ENCODE measurements at places on chromosomes 13 and 19.

DNA sequence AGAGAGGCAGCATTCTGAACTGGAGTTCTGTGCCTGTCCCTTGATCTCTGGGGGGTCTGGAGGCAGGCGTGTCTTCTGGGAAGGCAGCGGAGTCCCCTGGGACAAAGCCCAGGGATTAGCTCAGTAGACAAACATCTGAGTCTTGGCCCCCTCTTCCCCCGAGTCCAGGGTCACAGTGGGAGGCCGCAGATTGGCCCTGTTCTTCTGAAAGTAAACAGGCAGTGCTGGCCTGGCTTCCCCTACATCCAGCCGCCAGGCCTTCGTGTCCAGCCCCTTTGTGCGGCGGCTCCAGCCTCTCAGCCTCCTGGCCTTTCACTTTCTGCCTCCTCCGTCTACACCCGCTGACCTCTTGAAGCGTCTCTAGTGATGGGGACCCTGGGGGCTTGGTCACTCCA lies 989 bp downstream of the NFILZ start:
- DNase-seq: no peak

DNA sequence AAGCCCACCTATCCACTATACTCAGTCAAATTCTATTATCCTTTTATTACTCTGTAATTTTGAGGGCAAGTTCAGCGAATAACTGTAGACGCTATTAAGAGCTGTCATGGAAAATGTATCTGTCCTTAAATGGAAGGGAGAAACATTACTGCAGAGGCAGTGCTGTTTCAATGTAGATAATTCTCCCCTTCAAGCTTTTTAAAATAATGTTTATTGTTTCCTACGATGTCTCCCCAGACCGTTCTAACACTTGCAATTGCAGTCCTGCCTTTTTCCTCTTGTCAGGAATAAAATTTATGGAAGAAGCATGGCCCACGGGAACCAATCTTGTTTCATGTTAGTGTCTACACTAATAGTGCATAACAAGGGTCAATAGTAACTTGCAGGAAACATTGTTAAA lies 159.5 kb downstream of the GPC6 start:
- no peak for DNase-seq

DNA sequence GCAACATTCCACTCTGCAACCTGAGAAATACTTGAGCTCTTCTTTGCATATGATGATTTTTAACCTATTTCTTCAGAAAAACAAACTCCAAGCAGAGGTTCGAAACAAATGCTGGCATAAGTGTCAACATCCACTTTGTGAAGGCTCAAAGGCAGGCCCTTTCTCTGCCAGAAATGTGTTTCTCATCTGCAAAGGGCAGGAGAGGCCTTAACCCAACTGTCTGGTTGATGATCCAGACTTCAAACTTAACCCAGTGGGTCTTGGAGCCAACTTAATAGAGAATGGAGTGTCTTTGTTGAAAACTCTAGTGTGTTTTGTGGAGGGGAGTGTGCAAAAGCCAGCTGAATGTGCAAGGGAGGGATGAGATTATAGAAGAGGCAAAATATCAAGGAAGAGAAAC lies 28.3 kb upstream of the ZNF507 start:
- no peak for DNase-seq

DNA sequence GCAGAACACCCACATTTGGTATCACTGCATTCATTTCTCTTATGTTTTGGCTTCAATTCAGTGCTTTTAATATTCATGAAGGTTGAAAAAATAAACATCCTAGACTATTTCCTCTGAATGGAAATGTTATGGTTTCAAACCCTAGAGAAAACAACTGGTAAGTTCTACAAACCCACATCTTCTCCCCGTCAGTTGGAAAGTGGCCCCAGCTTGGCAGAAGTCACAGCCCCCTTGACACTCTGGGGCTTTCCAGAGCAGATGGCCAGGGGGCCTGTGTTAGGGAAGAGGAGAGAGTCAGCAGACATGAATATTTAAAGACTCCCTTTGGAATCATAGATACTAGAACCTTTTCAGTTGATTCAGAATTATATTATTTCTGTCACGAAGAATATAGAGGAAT lies 123.9 kb downstream of the SHISA2 start:
- no peak for DNase-seq

DNA sequence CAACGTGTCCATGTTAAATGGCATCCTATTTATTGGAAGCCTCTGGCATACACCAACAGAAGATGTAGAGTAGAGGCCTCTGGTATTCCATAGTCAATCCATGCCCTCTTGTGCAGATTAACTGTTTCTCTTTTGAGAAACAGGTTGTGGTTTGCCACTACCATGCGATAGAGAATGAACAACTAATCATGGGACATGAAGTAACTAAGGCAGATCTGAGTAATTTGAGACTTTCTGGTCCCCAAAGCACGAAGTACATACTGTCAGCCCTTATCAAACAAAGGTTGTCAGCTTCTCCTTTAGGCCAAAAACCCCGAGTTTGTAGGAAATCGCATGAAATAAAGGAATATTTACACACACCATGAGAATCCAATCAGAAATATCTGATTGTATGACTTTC lies 3.6 kb downstream of the ZNF121 start:
- DNase-seq: no peak

GRCh38 chr19:10812196-10812595 lies 23.8 kb downstream of the TMED1 start:
- no peak for DNase-seq

- no peak for DNase-seq
Observed at GRCh38 chr13:50285283-50285682, 270.0 kb downstream of the KCNRG start.

- no peak for DNase-seq
Observed at GRCh38 chr13:105406551-105406950, 1128.9 kb downstream of the EFNB2 start.

DNA sequence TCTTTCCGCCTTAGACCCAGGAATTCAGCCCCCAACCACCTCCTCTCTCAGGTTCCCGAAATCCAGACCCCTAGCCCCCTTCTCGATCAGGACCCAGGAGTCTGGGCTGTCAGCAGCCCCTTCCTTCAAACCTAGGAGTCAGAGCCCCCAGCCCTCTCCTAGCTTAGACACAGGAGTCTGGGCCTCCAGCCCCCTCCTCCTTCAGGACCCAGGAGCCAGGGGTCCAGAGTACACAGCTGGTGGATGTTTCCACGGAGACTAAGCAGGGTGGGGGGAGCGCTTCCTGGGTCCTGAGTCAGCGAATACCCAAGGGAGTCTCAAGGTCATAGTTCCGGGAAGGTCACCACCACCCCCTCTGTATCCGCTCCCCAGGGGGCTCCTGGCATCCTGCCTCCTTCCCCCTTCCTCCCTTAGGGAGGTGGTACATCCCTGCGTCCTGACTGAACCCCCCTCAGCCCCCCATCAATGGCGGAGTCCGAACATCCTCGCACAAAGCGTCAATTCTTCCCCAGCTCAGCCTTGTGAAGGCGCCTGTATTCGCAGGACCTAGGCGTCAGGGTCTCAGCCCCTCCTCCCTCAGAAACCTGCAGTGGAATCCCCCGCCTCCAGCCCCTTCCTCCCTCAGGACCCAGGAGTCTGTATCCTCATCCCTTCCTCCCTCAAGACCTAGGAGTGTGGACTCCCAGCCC lies 4.6 kb downstream of the CADM4 start:
- no peak for DNase-seq

GRCh38 chr13:112641456-112642089 lies 48.3 kb upstream of the ATP11A start:
- DNase-seq: no peak

GRCh38 chr13:97434397-97435201 lies 630 bp downstream of the RAP2A start:
- DNase-seq: no peak

Data from SIG-M5 (cell line).